T-helper 17 cell (primary cell): ENCODE measurements at places on chromosomes 13 and 19. TPM values are rescaled to one million over a fixed set of nuclear protein-coding genes. Genes with fewer than 3 reads are reported as not detected.

DNA sequence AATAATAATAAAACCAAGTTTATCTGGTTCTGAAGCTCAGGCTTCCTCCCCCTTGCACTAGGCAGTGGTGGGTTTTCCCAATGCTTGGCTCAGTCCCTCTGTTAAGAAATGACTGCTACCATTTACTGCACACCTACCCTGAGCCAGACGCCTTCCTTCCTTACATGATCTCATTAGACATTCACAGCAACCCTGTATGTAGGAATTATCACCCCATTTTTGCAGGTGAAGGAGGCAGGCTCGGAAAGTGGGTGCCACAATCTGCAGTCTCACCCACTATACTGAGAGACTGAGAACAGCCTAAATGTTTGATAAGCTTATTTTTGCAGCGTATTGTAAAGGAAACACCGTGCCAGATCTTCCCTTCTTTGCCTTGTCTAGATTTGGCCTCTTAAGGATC, 18.3 kb upstream of the CACNG8 start:
- no peak overlapping the region for H3K4me3 ChIP-seq
- H3K4me1 ChIP-seq: peaks cover 6% of the 10 kb centered on the region
- peaks cover 14% of the 10 kb centered on the region for H3K36me3 ChIP-seq
- H3K27me3 ChIP-seq: peaks cover 65% of the 10 kb centered on the region
- H3K27ac ChIP-seq: no peak overlapping the region

KIR2DL1 gene
- not detected for total RNA-seq

REEP6 gene
- 1.8 TPM for total RNA-seq

DNA sequence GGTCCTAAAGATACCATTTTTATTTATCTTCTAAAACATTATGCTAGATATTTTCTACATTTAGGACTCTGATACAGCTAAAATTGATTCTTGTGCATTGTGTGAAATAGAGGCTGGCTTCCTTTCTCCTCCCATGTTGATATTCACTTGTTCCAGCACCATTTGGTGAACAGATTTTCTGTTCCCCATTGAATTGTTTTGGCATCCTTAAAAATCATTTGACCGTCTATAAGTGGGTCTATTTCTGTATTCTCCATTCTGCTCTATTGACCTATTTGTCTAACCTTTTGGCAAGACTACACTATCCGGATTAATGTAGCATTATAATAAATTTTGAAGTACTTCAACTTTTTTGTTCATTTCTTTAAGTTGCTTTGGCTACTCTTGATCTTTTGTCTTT, 2689.2 kb downstream of the PCDH9 start:
- H3K27ac ChIP-seq: no peak overlapping the region
- H3K4me1 ChIP-seq: no peaks in the 10 kb centered on the region
- H3K36me3 ChIP-seq: no peaks in the 10 kb centered on the region
- no peak for DNase-seq

DNA sequence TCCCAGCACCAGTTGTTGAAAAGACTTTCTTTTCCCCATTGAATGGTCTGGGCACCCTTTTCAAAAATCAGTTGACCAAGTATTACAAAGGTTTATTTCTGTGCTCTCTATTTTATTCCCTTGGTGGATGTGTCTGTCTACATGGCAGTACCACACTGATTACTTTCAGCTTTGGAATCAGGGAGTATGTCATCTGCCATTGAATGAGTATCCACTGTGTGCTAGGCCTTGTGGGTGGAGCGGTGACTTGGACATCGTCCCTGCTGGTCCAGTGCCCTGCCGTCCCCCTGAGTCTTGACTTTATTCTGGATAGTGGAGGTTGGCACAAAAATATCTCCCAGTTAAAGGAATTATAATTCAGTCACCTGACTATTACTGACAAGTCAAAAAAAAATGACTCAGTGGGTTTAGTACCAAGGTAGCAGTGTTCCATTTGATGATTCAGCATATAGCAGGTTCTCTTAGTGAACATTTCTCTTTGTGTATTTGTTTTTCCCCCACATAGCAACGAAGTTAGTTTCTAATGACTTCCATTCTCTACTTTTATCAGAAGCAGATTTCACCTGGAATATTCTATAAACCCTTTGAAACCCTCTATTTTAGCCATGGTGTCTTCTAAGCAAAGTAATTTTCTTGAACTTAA, 3.9 kb downstream of the UPF3A start:
- peaks cover 36% of the 10 kb centered on the region for H3K4me1 ChIP-seq
- DNase-seq: no peak
- H3K27me3 ChIP-seq: no peaks in the 10 kb centered on the region
- peaks cover 9% of the 10 kb centered on the region for H3K36me3 ChIP-seq

CEACAM7 gene
- total RNA-seq: not detected

GRCh38 chr19:18385675-18386542, at the start of gene GDF15:
Gene GDF15 (plus strand): TSS chr19:18386158. CDS start chr19:18386190, 32 bp downstream.
- no peaks in the 10 kb centered on the region for H3K36me3 ChIP-seq
- no peak for DNase-seq
- peaks cover 51% of the 10 kb centered on the region for H3K27me3 ChIP-seq
- H3K27ac ChIP-seq: no peak within 1 kb of the TSS
- H3K4me3 ChIP-seq: no peak within 1 kb of the TSS
- H3K4me1 ChIP-seq: peaks cover 9% of the 10 kb centered on the region

GRCh38 chr19:2532252-2533071, 56.5 kb downstream of the GADD45B start:
- no peak overlapping the region for H3K4me3 ChIP-seq
- no peaks in the 10 kb centered on the region for H3K27me3 ChIP-seq
- peaks cover 12% of the 10 kb centered on the region for H3K4me1 ChIP-seq
- DNase-seq: no peak
- H3K27ac ChIP-seq: no peak overlapping the region

GRCh38 chr13:29024783-29025182, 204.6 kb downstream of the MTUS2 start:
- no peaks in the 10 kb centered on the region for H3K36me3 ChIP-seq
- no peaks in the 10 kb centered on the region for H3K27me3 ChIP-seq
- DNase-seq: no peak
- H3K4me3 ChIP-seq: no peak overlapping the region
- H3K4me1 ChIP-seq: peaks cover 6% of the 10 kb centered on the region
- no peak overlapping the region for H3K27ac ChIP-seq

CCDC124 gene
- total RNA-seq: 21.8 TPM

NCAN gene
- not detected for total RNA-seq

ZNF560 gene
- total RNA-seq: not detected

MTIF3 gene
- 38.3 TPM for total RNA-seq

DNA sequence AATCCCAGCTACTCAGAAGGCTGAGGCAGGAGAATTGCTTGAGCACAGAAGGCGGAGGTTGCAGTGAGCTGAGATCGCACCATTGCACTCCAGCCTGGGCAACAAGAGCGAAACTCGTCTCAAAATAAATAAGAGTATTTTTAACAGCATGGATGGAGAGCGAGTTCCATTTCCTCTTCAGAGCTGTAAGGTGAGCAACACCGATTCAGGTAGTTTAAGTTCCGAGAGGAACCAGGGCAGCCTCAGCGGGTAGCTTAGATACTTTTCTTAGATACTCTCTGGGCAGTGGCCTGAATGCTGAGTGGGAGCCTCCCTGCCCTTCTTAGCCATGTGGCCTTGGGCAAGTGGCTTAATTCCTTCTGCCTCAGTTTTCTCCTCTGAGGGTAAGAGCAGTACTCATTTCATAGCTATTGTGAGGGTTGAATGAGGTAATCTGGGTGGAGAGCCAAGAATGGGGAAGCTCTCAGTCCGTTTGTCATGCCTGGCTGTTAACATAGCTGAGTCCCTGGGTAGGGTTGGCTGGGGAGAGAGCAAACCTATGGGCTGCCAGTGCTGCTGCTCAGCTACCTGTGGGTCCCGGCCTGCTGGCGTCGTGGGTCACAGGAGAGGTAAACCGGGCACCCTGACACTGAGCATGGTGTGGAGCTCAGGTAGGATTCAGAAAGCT, 4.1 kb downstream of the ATP11A start:
- H3K4me1 ChIP-seq: peaks cover 35% of the 10 kb centered on the region
- no peaks in the 10 kb centered on the region for H3K27me3 ChIP-seq
- peaks cover 2% of the 10 kb centered on the region for H3K36me3 ChIP-seq
- H3K27ac ChIP-seq: peak overlapping the region; percentile 76

DNA sequence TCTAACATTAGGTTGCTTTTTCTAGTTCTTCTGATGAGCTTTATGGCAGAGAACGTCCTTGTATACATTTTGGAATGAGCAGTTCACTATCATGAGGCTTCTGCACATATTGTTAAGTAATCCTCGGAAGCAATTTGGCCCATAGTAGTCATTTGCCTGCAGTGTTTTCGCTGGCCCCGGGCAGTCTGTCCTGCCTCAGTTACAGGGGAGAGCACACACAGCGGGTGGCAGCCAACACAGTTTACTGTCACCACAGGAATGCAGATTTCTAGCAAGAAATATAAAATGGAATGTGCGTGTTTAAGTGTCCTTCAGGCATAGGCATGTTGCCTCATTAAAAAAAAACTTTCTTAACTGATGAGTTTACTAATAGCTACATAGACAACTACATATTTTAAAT, 71.5 kb upstream of the GJB6 start:
- peaks cover 11% of the 10 kb centered on the region for H3K36me3 ChIP-seq
- H3K27me3 ChIP-seq: peaks cover 54% of the 10 kb centered on the region
- H3K4me3 ChIP-seq: no peak overlapping the region
- no peaks in the 10 kb centered on the region for H3K4me1 ChIP-seq
- H3K27ac ChIP-seq: no peak overlapping the region

DNA sequence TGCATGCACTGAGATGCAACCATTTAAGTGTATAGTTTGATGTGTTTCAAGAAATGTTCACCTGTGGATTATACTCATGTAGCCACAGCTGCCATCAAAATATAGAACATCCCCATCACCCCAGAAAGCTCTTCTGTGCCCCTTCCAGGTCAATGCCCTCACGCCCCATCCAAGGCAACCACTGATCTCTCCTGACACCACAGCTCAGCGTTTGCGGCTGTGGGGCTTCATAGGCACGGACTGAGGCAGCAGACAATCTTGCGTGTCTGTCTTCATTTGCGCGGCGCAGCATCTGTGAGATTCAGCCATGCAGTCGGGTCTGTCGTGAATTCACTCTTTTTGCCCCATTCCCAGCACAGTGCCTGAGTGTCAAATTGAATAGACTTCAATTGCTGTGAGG, 153.8 kb upstream of the UQCRFS1 start:
- DNase-seq: no peak
- H3K36me3 ChIP-seq: no peaks in the 10 kb centered on the region
- H3K4me3 ChIP-seq: no peak overlapping the region
- no peaks in the 10 kb centered on the region for H3K4me1 ChIP-seq
- peaks cover 32% of the 10 kb centered on the region for H3K27me3 ChIP-seq
- no peak overlapping the region for H3K27ac ChIP-seq

CBY2 gene
- not detected for total RNA-seq

DNA sequence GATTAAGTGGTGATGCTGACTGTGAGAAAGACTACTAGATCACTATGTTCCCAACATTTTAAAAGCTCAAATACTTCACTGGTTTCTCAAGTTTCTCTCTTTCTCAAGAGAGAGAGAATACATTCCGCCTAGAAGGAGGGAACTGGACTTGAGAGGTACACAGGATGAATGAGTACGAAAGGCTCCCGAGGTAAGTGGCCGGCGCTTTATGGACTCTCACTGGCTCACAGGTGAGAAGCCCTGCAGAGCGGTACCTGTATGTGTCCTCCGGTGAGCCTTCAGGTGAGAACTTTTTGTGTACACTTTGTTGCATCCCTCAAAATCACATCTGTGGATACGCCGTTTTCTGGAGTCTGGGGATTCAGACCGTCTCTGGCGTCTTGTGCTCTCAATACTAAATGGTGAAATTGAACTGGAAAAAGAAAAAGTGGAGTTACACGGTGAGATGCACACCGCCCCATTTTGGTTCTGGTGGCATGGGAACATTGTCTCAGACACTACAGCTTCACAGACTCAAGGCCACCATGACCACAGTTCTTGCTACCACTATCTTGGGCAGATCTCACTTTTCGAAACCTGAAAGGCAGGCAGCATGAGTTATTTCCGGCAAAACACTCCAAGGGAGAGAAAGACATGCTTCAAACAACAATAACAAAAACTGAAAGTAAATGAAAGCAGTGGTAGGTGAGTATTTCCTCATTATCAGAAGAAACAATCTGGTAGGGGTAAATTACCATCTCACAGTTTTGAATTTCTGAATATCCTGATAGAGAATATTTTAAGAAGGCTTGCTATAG, 418.9 kb downstream of the KLF12 start:
- H3K27ac ChIP-seq: peak overlapping the region; percentile 96
- H3K36me3 ChIP-seq: peaks cover 13% of the 10 kb centered on the region
- H3K27me3 ChIP-seq: no peaks in the 10 kb centered on the region
- H3K4me1 ChIP-seq: peaks cover 42% of the 10 kb centered on the region
- peak; percentile 10 for DNase-seq

DNA sequence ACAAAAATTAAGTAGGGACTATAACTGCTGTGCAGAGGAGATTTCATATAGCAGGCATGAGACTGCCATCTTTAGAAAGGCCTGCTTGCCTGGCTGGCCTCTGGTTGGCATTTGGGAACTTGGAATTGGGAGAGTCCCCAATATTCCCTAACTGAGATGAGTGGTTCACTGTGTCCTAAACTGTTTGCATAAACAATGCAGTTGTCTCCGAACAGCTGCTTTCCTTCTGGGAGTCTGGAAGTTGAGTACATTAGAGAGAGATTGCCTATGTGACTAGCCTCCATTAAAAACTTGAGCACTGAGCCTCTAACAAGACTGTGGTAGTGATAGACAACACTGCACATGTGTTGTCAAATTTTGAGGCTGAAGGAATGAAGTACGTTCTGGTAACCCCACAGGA, 47.4 kb downstream of the STOML3 start:
- no peak for DNase-seq
- no peaks in the 10 kb centered on the region for H3K4me1 ChIP-seq
- H3K4me3 ChIP-seq: no peak overlapping the region
- no peak overlapping the region for H3K27ac ChIP-seq
- no peaks in the 10 kb centered on the region for H3K36me3 ChIP-seq

- H3K27ac ChIP-seq: no peak overlapping the region
- no peak for DNase-seq
- peaks cover 6% of the 10 kb centered on the region for H3K27me3 ChIP-seq
- no peaks in the 10 kb centered on the region for H3K4me1 ChIP-seq
- no peak overlapping the region for H3K4me3 ChIP-seq
- no peaks in the 10 kb centered on the region for H3K36me3 ChIP-seq
Observed at GRCh38 chr13:22748866-22749577, 431.8 kb upstream of the SGCG start.

KLK1 gene
- not detected for total RNA-seq

PALM gene
- total RNA-seq: not detected

FAAP24 gene
- 2.1 TPM for total RNA-seq

GRCh38 chr13:95508996-95509395, 43.5 kb upstream of the CLDN10 start:
- H3K27me3 ChIP-seq: peaks cover 35% of the 10 kb centered on the region
- H3K27ac ChIP-seq: no peak overlapping the region
- H3K4me3 ChIP-seq: no peak overlapping the region
- no peak for DNase-seq

DNA sequence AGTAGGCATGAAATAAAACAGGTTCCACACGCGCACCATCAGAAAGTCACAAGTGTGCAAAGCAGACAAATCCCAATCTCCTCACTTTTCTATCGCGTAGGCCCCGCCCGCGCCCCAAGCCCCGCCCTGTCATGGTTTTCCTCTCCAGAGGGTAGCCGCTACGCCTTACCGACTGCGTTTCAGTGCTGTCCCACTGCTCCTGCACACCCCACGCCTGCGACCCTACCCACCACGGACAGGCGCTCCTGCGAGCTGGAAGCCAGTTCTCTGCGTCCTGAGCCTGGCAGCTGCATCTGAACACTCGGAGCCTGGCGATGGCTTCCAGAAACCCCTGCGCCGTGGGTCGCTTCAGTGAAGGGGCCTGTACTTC, 379 bp upstream of the ZNF470 start:
- H3K4me3 ChIP-seq: peak overlapping the region; percentile 90
- no peaks in the 10 kb centered on the region for H3K27me3 ChIP-seq
- H3K27ac ChIP-seq: peak overlapping the region; percentile 60
- peaks cover 6% of the 10 kb centered on the region for H3K36me3 ChIP-seq
- peaks cover 2% of the 10 kb centered on the region for H3K4me1 ChIP-seq
- peak; percentile 6 for DNase-seq
